ENCODE measurements at places on chromosomes 2 and 18. TPM values are rescaled to one million over a fixed set of nuclear protein-coding genes. Genes with fewer than 3 reads are reported as not detected.

GRCh38 chr2:151315381-151315903, 26.0 kb upstream of the NMI start:
- DNase-seq: no peak
- no peaks in the 10 kb centered on the region for H3K36me3 ChIP-seq
- no peak overlapping the region for H3K4me3 ChIP-seq
- no peaks in the 10 kb centered on the region for H3K27me3 ChIP-seq
- H3K4me1 ChIP-seq: no peaks in the 10 kb centered on the region

- no peaks in the 10 kb centered on the region for H3K36me3 ChIP-seq
- peaks cover 21% of the 10 kb centered on the region for H3K4me1 ChIP-seq
- peak within 1 kb of the TSS; percentile 58 for H3K4me3 ChIP-seq
- DNase-seq: peak; percentile 94
These were observed at the start of gene GALNT14 for GRCh38 chr2:31138037-31138962. GALNT14 (minus strand) TSS chr2:31138440; CDS start chr2:31138086, 354 bp downstream.

- H3K36me3 ChIP-seq: no peaks in the 10 kb centered on the region
- H3K27ac ChIP-seq: no peak overlapping the region
- no peaks in the 10 kb centered on the region for H3K4me1 ChIP-seq
- no peaks in the 10 kb centered on the region for H3K27me3 ChIP-seq
These were observed 596.7 kb downstream of the SATB2 start for GRCh38 chr2:198861080-198861479.

DNA sequence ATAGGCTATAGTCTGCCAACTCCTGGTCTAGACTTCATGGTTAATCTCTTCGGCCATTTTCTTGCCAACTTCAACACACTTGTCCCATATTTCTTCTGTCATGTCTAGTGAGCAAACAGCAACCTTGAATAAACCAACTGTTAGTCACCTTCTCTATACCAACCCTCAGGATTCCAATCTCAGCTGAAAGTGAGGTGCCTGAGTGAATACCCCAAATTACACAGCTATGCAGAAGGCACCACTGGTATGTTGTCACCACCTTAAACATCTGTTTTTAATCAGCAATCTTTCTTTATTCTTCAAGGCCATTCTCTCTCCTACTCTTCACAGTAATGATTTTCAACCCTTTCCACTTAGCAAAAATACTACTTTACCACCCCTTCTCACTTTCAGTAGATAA, 39.3 kb downstream of the THOC1 start:
- no peaks in the 10 kb centered on the region for H3K4me1 ChIP-seq
- no peak overlapping the region for H3K27ac ChIP-seq
- H3K27me3 ChIP-seq: no peaks in the 10 kb centered on the region
- no peak for DNase-seq
- H3K4me3 ChIP-seq: no peak overlapping the region
- peaks cover 15% of the 10 kb centered on the region for H3K36me3 ChIP-seq

DNA sequence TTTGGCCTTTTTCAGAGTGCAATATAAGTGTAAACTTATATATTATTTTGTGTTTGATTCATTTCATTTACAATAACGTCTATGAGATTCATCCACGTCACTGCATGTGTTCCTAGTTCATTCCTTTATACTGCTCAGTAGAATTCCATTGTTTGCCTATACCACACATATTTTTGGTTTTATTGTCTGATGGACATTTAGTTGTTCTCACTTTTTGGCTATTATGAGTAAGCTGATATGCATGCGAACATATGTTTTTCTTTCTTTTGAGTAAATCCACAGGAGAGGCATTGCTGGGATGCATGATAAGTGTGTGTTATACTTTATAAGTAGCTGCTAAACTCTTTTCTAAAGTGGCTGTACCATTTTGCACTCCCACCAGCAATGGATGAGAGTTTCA, 314.8 kb upstream of the HS6ST1 start:
- H3K27me3 ChIP-seq: no peaks in the 10 kb centered on the region
- H3K4me3 ChIP-seq: no peak overlapping the region
- DNase-seq: no peak
- no peaks in the 10 kb centered on the region for H3K4me1 ChIP-seq
- no peak overlapping the region for H3K27ac ChIP-seq
- no peaks in the 10 kb centered on the region for H3K36me3 ChIP-seq

GRCh38 chr2:161999321-161999720, 74.7 kb downstream of the DPP4 start:
- H3K4me3 ChIP-seq: no peak overlapping the region
- peaks cover 16% of the 10 kb centered on the region for H3K4me1 ChIP-seq
- H3K27me3 ChIP-seq: no peaks in the 10 kb centered on the region
- H3K27ac ChIP-seq: peak overlapping the region; percentile 54

DNA sequence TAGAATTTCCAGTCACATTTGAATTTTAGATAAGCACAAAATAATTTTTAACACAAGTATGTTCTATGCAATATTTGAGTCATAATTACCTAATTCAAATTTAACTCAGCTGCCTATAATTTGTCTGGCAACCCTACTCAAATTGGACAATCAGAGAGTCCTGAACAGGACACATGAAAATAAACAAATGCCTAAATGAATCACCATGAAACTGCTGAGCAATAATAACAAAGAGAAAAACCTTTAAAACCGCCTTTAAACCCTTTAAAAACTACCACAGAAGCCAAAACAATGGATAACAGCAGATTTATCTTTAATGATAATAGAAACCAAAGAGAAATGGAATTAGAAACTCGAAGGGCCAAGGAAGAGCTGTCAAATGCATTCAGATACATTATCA, 39.5 kb downstream of the ARL4C start:
- H3K4me3 ChIP-seq: no peak overlapping the region
- H3K27me3 ChIP-seq: no peaks in the 10 kb centered on the region
- H3K27ac ChIP-seq: no peak overlapping the region

DNA sequence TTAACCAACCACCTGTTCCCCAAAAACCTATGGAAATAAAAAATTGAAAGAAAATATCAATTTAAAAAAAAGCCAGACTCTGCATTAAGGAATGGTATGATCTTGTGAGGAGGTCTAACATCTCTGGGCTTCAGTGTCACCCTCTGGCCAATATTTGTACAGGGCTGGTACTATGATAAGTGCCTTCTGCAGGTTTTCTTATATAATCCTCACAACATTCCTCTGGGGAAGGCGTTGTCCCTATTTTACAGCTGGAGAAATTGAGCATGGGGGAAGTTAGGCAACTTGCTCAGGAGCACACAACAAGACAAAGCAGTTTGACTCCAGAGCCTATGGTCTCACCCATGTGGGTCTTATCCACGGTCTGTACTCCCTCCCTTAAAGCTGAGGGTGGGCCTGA, 86.0 kb downstream of the ZBTB7C start:
- H3K36me3 ChIP-seq: no peaks in the 10 kb centered on the region
- no peak for DNase-seq
- H3K27me3 ChIP-seq: peaks cover 6% of the 10 kb centered on the region
- H3K4me3 ChIP-seq: no peak overlapping the region

DNA sequence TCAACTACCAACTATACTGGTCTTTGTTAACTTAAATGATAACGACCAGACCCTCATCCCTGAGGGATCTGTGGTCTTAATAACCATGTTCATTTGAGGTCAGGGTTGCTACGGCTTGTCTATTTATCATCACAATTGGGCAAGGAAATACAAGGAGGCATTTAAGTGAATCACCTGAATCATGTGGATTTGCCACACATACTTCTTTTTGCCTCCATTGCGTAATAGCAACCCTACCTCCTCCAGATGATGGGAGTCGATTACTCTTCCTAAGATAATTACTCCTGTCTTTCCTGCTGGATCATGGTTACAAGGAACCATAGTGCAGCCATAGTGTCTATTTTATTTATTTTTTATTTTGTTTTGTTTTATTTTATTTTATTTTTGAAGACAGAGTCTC, 42.2 kb downstream of the TAF4B start:
- no peaks in the 10 kb centered on the region for H3K27me3 ChIP-seq
- no peak overlapping the region for H3K27ac ChIP-seq
- no peak for DNase-seq
- no peak overlapping the region for H3K4me3 ChIP-seq
- H3K4me1 ChIP-seq: no peaks in the 10 kb centered on the region
- H3K36me3 ChIP-seq: peaks cover 16% of the 10 kb centered on the region

DNA sequence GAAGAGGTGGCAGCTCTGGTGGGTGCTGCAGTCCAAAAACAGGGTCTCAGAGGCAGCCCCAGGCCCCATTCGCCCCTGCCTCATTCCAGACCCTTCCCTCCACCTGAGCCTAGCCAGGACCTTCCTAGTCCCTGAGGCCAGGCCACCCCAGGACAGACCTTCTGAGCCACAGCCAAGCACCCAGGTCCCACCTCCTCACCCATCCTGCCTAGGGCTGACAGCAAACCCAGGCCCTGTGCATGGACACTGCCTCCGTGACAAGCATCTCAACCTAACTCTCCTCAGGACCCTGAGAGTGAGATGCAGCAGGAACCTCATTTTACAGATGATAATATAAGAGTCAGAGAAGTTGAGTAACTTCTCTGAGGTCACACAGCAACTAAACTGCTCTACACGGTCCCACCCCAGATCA, 15.5 kb downstream of the ADRA2B start:
- H3K4me3 ChIP-seq: no peak overlapping the region
- no peaks in the 10 kb centered on the region for H3K27me3 ChIP-seq
- peak; percentile 39 for DNase-seq

GRCh38 chr2:17571681-17572080, 31.2 kb downstream of the VSNL1 start:
- no peaks in the 10 kb centered on the region for H3K27me3 ChIP-seq
- H3K4me1 ChIP-seq: no peaks in the 10 kb centered on the region
- no peak overlapping the region for H3K27ac ChIP-seq
- H3K36me3 ChIP-seq: no peaks in the 10 kb centered on the region
- H3K4me3 ChIP-seq: no peak overlapping the region

DNA sequence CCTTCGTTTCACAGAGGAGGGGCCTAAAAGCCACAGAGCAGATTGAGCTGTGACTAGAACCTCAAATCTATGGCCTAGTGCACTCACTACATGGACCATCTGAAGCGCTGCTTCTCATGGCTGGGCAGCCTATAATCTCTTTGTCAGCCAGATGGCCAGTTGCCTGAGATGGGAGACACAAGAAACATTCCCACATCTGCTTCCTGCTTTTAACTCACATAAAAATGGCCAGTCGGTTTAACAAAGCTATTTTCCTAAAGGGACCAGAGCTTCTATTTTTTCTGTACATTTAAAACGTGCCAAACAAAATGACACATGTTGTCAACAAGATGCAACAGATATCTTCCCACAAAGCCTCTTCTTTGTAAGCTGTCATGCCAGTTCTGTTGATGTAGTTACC, 173.8 kb downstream of the GFPT1 start:
- H3K27me3 ChIP-seq: no peaks in the 10 kb centered on the region
- no peak for DNase-seq
- no peaks in the 10 kb centered on the region for H3K36me3 ChIP-seq
- H3K4me3 ChIP-seq: no peak overlapping the region

GRCh38 chr2:234203135-234203984, 152.9 kb downstream of the SPP2 start:
- H3K27me3 ChIP-seq: no peaks in the 10 kb centered on the region
- no peaks in the 10 kb centered on the region for H3K36me3 ChIP-seq
- DNase-seq: no peak

- H3K4me1 ChIP-seq: no peaks in the 10 kb centered on the region
- no peaks in the 10 kb centered on the region for H3K36me3 ChIP-seq
- H3K4me3 ChIP-seq: no peak overlapping the region
These were observed 393.8 kb upstream of the LYPD1 start for GRCh38 chr2:133063775-133064174.

GRCh38 chr2:212892193-212892592, 259.2 kb downstream of the IKZF2 start:
- DNase-seq: no peak
- H3K27ac ChIP-seq: no peak overlapping the region
- no peaks in the 10 kb centered on the region for H3K4me1 ChIP-seq
- H3K4me3 ChIP-seq: no peak overlapping the region

The NEU2 gene
- not detected for polyA plus RNA-seq

The HOXD13 gene
- polyA plus RNA-seq: not detected

The ASB18 gene
- not detected for polyA plus RNA-seq

The GPR155 gene
- polyA plus RNA-seq: 0.80 TPM

The KATNAL2 gene
- polyA plus RNA-seq: 3.1 TPM

The KCNS3 gene
- 0.42 TPM for polyA plus RNA-seq

The RAX gene
- 0.03 TPM for polyA plus RNA-seq

The SRD5A2 gene
- 0.06 TPM for polyA plus RNA-seq

Data from spleen (tissue), 13 donors.